ENCODE measurements at places on chromosomes 1 and 21. TPM values are rescaled to one million over a fixed set of nuclear protein-coding genes. Genes with fewer than 3 reads are reported as not detected.

Gene FAM3B
- total RNA-seq: not detected

- no peak for ATAC-seq
Measured at GRCh38 chr1:171935086-171935485, 93.8 kb downstream of the DNM3 start.

DNA sequence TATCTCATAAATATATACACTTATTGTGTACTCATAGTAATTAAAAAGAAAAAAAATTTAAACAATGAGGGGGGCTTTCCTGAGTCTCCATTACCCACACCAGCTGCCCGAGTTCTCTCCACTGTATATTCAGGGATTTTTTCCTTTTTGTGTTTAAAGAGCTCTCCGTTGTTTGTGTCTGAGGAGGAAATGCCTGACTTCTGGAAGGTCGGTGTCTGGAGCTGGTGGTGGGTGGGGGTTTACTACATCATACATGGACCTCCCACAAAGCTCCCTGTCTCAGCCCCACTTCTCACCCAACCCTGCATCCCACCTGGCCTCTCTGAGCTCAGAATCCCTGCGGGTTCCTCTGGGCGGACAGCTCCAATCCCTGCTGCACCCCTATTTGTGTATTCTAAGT is 64.1 kb upstream of the ETV3 start:
- no peak for ATAC-seq

GRCh38 chr1:217062586-217062985 is 339.4 kb upstream of the ESRRG start:
- no peak for ATAC-seq

GRCh38 chr1:52487632-52488031 is 65.3 kb downstream of the TUT4 start:
- ATAC-seq: no peak

All from gastroesophageal sphincter (tissue), 4 donors.